ENCODE measurements at places on chromosomes 3 and 15.

DNA sequence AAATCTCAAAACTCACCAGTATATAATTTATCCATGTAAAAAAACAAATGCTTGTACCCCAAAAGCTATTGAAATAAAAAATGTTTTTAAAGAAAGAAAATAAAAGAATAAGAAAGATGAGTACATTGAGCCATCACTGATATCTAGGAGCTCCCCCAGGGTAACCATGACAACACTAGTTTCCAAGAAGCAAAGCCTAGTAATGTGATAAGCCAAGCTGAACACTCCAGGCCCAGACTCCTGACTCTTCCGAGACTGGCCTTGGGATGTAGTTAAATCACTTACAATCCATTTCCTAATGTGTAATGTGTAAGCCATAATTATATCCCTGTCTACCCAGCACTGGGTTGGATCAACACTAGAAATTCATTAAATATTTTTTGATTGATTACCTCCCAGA is 21.1 kb upstream of the ATP8B4 start:
- DNase-seq = no peak

GRCh38 chr15:31977812-31978661 is 52.3 kb upstream of the CHRNA7 start:
- peak; percentile 4 for DNase-seq

- DNase-seq = no peak
These were observed 85.7 kb downstream of the SOX2 start for GRCh38 chr3:181797431-181797830.

DNA sequence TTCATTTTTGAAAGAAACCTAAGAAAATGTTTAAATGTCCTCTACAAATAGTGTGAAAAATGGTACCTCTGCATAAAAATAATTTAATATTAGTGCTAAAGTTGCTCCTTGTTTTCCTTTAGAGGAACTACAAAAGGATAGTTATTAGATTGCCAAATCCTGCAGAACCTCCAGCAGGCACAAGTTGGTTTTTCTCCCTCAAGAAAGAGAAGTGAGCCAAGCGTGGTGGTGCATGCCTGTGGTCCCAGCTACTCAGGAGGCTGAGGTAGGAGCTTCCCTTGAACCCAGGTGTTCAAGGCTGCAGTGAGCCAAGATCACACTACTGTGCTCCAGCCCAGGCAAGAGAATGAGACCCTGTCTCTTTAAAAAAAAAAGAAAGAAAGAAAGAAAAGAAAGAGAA is 85.1 kb upstream of the TSEN2 start:
- DNase-seq = no peak

- no peak for DNase-seq
These were observed 19.8 kb upstream of the USP3 start for GRCh38 chr15:63484433-63485186.

GRCh38 chr15:33371159-33371558 is 60.4 kb downstream of the RYR3 start:
- DNase-seq = no peak

DNA sequence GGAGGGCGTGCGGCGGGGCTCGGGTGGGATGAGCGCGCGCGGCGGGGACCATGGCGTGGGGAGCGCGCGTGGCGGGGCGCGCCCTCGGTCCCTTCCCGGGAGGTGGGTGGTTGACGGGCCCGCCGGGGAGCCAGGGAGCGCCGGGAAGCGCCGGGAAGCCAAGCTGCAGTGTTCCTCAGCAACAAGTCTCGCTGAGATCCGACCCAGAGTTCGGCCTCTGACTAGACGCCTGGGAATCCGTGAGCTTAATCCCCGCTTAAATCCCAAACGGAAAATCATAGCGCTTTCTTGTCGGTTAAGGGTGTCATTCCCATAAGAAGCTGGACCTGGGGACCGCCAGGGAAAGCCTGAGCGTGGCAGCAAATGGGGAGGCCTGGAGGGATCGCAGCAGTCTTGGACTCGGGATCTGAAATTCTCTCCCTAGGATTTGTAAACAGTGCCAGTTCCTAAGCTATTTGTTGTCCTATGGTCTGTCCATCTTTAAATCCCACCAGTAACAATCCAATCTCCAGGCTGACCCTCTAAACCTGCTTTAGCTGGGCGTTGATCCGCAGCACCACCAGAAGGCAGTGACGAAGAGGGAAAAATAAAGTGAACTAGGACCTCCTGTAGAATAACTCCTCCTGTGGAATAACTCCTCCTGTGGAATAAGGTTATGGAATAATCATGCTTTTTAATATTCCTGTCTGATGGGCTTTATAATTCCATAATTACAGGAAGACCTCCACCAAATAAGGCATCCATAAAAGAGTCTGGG is 570 bp upstream of the NEDD4 start:
- DNase-seq = no peak

DNA sequence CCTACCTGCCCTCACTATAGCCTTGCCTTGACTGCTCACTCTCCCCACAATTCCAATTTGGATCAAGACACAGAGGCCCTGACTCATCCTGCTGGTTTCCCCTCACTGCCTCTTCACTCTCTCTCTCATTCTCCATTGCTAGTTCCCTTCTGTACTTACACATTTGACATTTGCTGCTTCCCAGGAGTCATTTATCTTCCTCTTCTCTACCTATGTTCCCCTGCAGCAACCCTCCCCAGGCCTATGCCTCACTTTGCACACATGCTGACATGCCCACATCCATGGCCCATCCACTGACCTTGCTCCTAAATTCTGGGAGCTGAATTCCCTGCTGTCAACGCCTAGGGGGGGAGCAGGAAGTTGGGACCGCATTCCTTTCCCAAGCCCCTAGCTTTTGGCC is 82.2 kb downstream of the SRGAP3 start:
- DNase-seq = no peak

GRCh38 chr3:193734737-193735366 is 141.8 kb downstream of the OPA1 start:
- DNase-seq = no peak

DNA sequence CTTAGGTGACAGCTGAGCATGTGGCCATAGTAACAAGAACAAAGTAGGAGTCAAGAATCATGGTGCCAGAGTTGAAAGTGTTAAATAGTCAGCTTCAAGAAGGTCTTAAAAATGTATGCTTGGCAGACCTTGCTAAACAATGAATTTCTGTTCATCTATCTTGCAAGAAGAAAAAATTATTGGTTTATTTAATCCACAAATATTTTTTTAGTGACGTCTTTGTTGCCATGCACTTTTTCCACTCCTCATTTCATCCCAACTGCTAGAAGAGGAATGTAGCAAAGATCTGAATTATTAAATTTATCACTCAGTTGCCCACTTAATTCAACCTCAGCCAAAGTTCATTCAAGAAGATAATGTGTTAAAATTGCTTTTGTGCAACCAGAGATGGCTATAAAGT is 3.2 kb upstream of the SLC4A7 start:
- no peak for DNase-seq

- DNase-seq = peak; percentile 22
These were observed 42.8 kb upstream of the UBE2E1 start for GRCh38 chr3:23762759-23763477.

DNA sequence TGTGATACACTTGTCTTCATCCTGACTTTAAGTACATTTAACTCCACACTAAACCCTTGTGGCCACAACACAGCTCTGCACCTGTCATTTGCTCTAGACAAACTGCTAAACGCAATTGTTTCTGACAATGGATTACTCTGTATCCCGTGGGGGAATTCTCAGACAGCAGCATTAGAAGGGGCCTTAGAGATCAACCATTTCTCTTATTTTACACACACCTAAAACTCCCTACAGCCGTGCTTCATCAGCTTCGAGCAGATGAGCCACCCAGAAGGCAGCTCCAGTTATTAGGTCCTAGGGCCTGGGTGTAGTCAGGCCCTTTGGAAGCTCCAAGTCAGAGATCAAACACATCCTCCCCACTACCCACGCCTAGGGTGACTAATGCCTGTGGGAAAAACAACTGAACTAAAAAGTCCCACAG is 1.3 kb upstream of the IL12A start:
- no peak for DNase-seq

DNA sequence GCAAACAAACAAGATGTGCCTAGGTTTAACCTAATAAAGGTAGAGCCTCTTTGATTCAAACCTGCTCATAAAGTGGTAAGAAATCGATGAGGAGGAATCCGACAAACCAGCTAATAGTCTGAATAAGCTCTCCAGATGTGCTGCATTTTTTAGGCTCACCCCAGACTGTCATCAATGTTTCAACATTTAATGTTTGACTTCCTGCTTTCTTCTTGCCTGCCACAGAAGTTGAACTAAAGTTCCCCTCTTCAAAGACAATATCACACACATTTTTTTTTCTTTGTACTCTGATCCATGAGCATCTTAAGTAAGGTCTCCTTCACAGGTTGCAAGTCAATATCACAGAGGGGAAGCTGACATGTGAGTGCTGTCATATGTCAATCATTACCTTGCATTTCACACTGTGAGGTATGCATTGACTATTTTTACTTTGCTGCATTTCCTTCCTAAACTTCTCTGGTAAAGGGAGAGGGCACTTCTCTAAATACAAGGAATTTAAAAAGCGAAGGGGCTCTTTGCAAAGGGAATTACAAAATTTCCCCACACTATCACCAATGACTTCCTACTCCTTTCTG is 172.3 kb upstream of the MCTP2 start:
- DNase-seq = no peak

DNA sequence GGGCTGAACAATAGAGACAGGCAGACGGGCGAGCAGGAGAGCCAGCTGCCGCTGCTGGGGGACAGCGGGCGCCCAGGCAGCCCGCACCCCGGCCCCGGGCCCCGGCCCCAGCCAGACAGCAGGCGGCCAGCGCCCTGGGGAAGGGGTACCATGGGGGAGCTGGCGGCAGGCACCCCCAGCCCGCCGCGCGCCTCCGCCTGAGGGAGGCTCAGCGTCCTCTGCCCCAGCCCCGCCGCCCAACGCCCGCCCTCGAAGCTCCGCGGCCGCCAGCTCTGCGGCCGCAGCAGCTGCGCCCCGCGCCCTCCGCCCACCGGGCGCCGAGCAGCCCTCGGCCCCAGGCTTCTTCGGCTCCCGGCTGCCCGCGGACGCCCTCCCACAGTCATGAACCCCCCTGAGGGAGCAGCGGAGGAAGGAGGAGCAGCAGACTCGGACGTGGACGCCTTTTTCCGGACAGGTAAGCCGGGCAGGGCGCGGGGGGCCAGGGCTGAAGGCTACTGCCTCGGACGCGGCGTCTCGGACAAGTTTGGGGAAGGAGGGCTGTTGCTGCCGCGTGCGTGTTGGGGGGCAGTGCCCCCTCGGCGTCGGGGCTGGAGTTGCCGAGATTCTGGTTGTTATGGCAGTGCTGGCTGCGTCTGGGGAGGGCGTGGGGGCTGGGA is 41.6 kb upstream of the ROPN1 start:
- no peak for DNase-seq

DNA sequence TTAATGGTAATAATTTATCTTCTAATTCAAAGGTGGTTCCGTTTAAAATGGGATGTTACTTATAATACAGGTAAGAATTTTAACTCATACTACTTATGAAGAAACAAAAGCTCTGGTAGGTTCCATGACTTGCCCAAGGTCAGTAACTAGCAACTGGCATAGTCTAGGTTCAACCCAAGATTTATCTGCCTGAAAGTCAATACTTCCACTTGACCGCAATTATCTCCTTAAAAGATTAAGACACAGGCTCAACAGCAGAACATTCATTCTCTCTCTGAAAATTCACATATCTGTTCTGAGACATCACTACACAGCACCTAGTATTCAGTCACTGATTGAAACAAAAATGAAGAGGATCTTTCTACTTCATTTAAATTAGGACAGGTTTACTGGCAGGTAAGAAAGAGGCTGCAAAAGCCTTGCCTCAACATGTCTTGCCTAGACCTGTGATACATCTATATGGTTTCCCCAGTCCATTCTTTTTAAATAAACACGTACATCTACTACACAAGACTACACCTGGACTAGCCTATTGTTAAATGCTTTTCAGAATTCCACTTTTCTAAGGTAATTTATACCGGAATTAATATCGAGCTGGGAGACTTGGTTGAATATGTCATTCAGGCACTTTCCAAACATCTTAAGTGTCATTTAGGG is 1.2 kb downstream of the CSNK1G1 start:
- DNase-seq = no peak

DNA sequence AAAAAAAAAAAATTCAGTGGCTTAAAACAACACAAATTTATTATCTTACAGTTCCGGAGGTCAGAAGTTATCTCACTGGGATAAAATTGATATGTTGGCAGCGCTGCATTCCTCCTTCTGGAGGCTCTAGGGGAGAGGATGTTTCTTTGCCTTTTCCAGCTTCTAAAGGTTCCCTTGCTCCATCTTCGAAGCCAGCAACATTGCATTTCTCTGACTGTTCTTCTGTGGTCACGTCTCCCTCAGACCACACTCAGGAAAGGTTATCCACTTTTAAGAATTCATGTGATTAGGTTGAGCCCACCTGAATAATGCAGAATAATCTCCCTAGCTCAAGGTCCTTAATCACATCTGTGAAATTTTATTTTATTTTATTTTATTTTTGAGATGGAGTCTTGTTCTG is 23.4 kb upstream of the ACAP2 start:
- DNase-seq = no peak

- DNase-seq = no peak
These were observed 88.0 kb upstream of the ACKR4 start for GRCh38 chr3:132509096-132509495.

- DNase-seq = no peak
These were observed 16.9 kb downstream of the CSPG4 start for GRCh38 chr15:75695634-75696310.
